Fibroblast of the conjunctiva (primary cell): ENCODE measurements at places on chromosomes 7 and 10.
A peak's percentile ranks its signal among the peaks of the same experiment; 100 is the strongest.

- no peak for DNase-seq
These were observed 89.8 kb upstream of the LRRC4 start for GRCh38 chr7:128120976-128121490.

GRCh38 chr10:75011221-75011620 is 100.2 kb upstream of the SAMD8 start:
- no peak for DNase-seq

GRCh38 chr10:30176776-30177533 is 117.6 kb upstream of the JCAD start:
- DNase-seq, result no peak

- DNase-seq, result no peak
These were observed 191.3 kb upstream of the AGK start for GRCh38 chr7:141359740-141360415.

DNA sequence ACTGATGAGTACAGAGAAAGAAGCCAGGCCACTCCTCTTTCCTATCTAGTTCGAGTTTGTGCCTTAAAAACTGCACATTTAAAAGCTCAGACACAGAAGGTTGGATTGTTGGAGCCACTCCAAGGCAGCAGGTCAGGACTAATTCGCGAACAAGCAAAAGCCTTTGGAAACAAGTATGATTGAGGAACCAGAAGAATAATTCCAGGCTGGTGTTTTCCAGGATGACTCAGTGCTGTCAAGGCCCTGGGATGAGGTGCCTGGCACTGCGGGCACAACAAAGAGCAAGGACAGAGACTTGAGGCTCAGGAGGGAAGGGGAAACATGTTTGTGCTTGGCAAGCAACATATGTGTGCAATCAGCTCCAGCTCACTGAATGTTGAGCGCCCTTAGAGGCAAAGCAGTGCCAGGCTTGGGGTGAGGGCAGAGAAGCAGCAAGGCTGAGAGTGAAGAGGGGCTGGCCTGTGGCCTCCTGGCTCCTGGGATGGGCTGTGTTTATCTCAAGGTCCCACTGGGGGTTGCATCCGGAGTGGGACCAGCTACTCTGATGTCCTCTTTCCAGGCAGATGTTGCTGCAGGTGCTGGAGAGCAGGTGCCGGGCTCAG is 44.1 kb downstream of the VSTM4 start:
- DNase-seq, result no peak

- no peak for DNase-seq
These were observed 400.5 kb upstream of the SORCS1 start for GRCh38 chr10:107565014-107565413.

DNA sequence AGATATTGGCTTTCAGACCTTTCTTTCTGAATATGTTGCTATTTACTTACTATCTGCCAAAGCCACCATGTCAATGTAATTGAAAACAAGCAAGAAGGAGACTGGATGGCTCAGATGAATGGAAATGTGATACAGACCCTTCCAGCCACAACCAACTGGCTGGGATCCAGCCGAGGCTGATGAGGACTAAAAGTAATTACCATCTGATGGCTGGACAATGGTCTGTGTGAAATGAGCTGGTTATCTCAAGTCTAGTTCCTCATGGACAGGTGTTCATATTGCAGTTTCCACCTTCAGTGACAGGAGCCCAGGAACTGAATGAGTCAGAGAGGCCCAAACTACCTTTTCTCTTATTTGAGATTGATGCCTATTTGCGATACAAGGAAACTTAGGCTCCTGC is 267.5 kb downstream of the GATA3 start:
- no peak for DNase-seq

DNA sequence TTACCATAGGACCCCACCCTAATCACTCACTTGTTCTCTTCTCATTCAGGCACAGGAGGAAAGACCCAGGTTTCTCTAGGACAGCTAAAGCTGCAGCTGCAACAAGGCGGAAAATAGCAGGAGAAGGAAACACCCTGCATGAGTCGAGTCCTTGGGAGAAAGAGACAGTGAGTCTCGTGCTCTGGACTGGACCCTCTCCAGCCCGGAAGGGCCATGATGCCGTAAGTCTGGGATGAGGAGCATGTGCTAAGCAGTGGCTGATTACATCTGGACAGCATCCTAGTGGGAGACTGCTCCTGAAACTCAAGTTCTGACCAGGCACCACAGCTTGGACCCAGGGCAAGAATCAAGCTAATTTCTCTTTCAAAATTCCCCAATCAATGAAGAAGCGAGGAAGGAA is 39.4 kb downstream of the FBXW4 start:
- DNase-seq, result no peak

DNA sequence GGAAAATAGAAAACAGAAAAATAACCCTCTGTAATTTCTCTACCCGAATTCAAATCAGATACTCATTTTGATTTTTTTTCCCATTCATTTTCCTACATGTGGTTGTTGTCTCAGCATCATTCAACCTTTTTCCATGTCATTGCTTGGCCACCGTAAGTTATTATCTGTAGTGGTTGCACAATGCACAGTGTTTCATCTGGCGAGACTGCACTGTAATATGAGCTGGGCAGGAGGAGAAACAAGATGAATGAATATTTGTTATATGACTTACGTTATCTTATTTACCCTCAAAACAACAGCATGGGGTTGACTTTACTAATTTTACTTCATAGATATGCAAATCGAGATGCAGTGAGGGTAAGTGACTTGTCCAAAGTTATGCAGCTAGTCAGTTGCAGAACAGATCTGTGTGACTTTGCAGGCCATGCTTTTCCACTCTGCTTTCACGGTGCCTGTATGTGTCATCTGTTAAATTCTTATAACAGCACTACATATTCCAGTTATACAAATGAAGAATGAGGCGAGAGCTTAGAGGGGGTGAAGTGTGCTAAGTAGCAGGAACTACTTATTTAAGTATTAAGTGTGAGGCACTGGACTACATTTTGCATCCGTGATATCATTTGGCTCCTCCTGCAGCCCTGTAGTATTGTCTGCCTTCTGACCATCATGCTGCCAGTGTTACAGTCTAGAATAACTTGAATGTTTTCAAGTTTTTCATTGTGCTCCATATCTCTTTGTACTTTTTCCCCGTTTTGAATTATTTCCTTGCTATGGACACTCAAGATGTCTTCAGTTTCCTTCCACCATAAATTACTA is 56.7 kb downstream of the ZMYND11 start:
- DNase-seq, result peak; percentile 16

- DNase-seq, result no peak
These were observed at the start of gene INA for GRCh38 chr10:103276896-103277712. Gene INA, plus strand, starts transcription at chr10:103277138. Its CDS starts 74 bp downstream, at chr10:103277212.

DNA sequence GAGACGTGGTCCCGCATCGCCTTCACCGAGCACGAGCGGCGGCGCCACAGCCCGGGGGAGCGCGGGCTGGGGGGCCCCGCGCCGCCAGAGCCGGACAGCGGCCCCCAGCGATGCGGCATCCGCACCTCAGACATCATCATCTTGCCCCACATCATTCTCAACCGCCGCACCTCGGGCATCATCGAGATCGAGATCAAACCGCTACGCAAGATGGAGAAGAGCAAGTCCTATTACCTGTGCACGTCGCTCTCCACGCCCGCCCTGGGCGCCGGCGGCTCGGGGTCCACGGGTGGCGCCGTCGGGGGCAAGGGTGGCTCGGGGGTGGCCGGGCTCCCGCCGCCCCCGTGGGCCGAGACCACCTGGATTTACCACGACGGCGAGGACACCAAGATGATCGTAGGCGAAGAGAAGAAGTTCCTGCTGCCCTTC is 737 bp downstream of the CNNM2 start:
- no peak for DNase-seq

GRCh38 chr7:120462991-120463390 is 190.0 kb downstream of the KCND2 start:
- no peak for DNase-seq

GRCh38 chr10:88841316-88842111 is 10.1 kb downstream of the ANKRD22 start:
- DNase-seq, result no peak

- no peak for DNase-seq
These were observed 36.6 kb upstream of the VWDE start for GRCh38 chr7:12440229-12440628.

- no peak for DNase-seq
These were observed at the start of gene PLCE1 for GRCh38 chr10:93993782-93994437. Gene PLCE1, plus strand, starts transcription at chr10:93993931. Its CDS starts 37,116 bp downstream, at chr10:94031047.

DNA sequence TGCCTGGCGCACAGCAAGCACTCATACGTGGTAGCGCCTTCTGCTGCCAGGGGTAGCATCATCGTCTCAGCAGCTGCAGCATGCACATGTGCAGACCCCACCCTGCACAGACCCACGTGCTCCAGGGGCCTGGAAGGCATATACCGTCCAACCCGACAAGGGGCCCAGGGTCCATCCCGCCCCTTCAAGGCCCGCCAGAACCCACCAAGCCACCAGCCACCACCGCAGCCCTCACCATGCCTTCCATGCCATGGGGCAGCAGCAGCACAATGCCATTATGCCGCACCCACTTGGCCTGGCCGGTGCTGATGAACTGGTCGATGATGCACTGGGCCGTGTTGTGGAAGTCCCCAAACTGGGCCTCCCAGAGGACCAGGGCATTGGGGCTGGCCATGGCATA is 22.7 kb downstream of the OGDHL start:
- DNase-seq, result no peak
